ENCODE measurements at places on chromosomes 16 and 17.

- no peak for DNase-seq
These were observed 238.4 kb downstream of the CEP112 start for GRCh38 chr17:65953316-65954147.

DNA sequence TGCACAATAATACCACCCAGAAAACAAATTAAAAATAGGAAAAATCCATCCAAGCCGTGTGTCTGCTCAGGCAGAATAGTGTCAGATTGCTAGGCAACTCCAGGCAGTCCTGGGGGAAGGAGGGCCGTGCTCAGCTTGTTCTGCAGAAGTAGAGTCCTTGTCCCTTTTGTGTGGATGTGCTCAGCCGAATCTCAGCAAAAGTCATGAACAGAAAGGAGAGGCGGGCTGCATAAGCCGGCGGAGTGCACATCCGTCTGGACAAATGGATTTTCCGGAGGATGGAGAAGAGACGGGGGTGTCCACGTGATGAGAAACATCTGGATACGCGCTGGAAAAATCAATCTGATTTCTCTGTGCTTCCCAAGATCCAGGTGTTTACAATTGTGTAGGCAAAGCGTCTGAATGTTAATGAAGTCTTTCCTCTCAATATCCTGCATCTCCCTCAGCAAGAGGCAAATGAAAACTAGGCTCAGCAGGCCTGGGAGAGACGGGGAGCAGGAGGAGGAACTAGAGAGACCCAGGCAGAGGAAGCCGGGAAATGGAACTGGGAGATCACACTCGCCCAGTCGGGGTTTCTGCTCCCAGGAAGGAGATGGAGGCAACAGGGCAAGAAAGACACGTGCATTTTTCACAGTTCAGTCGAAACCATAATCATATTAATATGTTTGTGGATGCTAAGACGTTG is 7.7 kb upstream of the RBFOX3 start:
- DNase-seq: no peak

GRCh38 chr17:43548689-43549379 is 2.7 kb upstream of the ETV4 start:
- DNase-seq: no peak

DNA sequence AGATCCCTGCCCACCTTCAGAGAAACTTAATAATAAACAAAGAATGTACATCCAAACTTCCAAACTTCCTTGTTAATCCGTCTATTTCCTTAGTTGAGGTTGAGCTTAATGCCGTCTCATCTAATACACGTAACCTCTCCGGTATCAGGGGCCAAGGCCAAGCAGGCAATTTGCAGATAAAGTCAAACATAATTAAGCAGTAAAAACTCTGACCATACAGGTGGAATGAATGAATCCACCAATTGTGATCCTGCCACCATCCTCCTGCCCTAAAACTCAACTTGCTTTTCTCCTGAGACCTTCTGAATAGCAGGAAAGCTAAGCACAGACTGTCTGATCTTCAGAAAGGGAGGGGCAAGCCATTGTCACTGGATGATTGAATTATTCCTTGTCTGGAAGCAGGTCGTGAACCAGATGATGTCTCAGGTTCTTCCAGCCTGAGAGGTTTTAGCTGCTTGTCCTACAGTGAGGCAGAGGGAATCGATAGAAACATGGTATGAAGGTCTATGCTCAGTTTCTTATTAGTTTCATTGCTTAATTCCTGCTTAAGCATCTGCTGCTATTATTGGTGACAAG is 1111.8 kb upstream of the EEF2KMT start:
- no peak for DNase-seq

- no peak for DNase-seq
These were observed 21.9 kb downstream of the CRK start for GRCh38 chr17:1434150-1434549.

DNA sequence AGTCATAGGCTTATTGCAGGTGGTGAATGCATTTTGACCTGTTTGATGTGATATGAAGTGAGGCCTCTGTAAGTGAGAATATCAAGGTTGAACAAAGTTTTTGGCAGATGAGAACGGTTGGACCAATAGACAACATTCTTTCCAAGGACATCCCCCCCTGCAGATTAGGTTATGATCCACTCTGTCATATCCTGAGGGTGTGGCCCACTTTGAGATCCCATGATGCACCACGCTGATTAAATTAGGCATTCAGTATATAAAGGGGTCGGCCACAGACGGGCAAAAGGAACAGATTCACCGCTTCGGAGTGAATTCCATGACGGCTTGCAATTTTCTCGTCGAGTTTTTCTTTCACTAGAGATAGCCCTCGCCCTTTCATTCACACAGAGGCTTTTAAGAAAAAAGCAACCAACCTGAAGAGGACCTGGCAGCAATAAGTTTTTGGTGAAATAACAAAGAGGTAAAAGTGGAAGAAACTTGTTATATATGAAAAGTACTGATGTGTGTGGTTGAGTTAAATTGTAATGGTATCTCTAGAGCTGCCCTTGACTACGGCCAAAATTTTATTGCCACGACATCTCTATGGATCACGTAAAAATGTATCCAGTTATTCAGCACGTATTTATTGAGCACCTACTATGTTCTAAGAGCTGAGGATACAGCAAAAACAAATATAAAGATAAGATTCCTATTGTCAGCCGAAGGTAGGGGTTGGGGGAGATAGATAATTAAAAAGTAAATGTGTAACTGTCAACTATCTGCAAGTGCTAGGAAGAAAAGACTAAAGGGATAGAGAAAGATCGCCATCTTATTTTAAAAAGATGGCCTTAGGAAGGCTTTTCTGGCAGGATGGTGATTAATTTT is 1.7 kb upstream of the RBBP6 start:
- DNase-seq: no peak

GRCh38 chr16:53632526-53632925 is 71.1 kb downstream of the RPGRIP1L start:
- no peak for DNase-seq

GRCh38 chr16:20673882-20674683 is 23.4 kb downstream of the ACSM1 start:
- DNase-seq: no peak

DNA sequence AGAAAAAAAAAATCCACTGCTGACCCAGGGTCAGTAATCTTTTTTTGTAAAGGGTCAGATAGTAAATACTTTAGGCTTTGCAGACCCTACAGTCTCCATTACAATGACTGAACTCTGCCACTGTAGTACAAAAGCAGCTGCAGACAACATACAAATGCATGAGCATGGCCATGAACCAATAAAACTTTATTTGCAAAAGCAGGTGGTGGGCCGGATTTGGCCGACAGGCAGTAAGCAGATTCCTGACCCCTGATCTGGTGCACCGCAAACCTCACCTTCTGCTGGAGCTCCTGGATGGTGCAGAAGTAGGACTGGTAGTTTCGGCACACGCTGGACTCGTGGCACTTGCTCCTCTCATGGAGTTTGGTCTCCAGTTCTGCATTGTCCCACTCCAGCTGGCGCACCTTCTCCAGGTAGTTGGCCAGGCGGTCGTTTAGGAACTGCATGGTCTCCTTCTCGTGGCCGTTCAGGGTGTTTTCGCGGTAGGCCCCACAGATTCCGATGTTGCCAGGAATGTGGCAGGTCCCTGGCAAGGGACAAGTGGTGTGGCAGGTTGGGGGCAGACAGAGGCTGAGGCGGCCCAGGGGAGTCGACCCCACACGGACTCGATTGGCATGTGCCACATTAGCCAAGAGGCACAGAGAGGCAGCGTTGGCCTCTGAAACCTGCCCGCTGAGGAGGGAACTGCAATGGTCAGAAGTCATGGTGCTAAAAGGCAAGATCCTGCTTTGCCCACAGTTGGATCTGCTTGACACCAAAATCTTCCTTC is 13.1 kb downstream of the KRT37 start:
- DNase-seq: no peak

DNA sequence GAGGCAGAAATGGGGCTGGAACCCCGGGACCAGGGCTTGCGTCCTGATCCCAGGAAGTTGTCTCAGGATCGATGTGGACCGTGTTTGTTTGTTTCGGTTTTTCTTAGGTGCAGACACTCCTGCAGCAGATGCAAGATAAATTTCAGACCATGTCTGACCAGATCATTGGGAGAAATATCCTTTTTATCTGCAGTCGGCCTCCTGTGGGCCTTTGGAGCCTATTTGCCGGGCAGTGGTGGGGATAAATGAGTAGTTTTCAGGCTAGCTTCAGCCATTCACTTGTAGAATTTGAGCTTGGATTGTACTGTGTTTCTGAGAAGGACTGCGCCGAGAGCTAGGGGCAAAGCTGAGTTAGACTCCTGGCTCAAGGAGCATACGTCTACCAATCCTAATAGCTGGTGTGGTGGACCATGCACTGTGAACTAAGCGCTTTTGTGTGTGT is 816 bp downstream of the HSBP1 start:
- DNase-seq: no peak

All from Right ventricle myocardium inferior (tissue), 1 donor.